ENCODE measurements at places on chromosomes 11 and 22. TPM values are rescaled to one million over a fixed set of nuclear protein-coding genes. Genes with fewer than 3 reads are reported as not detected.

DNA sequence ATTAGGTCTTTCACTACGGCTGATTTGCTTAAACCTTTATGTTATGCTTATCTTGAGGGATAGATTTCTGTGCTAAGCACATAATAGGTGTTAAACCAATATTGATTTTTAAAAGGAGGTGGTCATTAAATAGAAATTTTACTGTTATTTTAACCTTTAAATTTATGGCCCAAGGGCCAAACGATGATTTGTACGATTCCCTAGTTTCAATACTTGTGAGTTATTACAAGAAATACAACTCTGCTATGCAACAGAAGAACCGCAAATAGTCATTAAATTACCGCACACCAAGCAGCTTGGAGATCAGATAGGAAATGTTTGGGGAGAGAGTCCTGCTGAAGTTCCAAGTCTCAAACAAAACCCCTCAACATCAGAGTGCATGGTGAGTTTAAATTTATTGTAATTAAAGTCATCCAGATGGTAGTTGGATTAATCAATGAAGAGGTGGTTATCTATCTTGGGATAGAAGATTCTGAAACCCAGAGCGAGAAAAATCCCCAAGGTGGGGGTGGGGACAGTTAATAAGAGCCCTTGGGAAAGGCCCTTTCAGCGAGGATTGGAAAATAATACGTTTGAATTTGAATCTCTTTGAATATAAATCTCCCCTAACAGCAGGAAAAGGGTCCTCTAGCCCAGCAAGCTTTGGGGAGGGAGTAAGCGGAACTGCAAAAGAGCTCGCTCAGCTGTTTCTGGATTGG is 805 bp upstream of the QSER1 start:
- DNase-seq = no peak

The MOV10L1 gene
- polyA plus RNA-seq = 0.58 TPM

DNA sequence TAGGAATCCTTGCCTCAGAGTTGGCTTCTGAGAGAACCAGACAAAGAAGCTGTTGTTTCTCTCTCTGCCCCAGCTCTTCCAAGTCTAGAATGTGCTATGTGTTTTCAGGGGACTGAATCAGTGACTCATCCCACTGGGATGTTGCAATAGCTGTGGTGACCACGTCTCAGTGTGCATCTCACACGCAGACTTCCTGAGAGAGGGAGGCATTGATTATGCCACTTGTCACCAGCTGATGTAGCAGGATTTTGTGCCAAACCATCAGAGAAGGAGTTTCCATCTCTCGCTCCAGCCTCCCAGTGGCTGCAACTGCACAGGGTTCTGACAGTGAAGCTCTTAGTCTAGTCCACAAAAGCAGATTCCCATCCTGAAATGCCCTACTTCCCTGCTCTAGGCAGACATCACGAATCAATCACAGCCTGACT is 455.8 kb downstream of the MIAT start:
- DNase-seq = no peak

The GGTLC2 gene
- not detected for polyA plus RNA-seq

Measured in hindlimb muscle (tissue), 1 donor.